Stimulated activated CD4-positive, alpha-beta T cell treated with anti-CD3 and anti-CD28 coated beads, Interleukin-15, amount 100 ng/mL, for 1 hour (primary cell): ENCODE measurements at places on chromosomes 7 and 10.

DNA sequence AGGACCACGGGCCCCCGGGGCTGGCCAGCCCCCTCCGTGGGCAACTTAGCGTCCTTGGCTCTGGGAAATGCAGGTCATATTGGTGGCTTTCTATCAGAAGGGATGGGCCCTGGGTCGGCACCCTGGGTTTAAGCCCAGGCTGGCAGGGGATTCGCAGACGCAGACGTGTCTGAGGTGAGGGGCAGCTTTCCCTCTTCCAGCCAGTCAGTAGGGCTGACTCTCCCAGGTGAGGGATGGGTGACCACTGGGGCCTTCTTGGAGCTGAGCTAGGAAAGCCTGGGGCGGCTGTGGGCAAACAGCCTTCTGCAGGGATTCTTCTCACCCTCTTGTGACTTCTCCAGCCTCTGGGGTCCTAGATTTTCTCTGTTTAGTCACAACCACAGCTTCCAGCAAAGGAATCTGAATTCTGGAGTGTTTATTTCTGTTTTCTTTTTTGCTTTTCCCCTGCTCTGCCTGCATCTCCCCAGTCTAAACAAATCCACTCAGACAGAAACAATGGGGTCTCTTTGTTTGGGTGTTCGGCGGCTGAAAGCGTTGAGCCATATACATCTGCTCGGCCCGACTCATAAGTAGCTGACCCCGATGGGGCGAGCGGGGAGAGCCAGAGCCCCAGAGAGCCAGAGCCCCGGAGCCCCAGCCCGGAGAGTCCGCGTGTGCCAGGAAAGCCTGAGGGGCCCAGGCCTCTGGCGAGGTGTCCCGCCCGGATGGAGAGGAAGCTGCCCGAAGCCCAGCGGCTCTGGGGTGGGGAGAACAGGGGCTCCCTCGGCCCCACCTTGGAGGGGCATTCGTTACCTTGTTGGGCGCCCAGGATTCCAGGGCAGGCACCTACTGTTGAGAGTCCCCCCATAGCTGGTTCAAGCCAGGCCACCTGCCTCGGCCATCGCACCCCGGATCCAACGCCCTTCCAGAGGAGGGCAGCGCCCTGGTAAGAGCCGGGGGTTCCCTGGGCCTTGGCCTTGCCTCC lies 2.0 kb downstream of the MNX1 start:
- no peak for DNase-seq

DNA sequence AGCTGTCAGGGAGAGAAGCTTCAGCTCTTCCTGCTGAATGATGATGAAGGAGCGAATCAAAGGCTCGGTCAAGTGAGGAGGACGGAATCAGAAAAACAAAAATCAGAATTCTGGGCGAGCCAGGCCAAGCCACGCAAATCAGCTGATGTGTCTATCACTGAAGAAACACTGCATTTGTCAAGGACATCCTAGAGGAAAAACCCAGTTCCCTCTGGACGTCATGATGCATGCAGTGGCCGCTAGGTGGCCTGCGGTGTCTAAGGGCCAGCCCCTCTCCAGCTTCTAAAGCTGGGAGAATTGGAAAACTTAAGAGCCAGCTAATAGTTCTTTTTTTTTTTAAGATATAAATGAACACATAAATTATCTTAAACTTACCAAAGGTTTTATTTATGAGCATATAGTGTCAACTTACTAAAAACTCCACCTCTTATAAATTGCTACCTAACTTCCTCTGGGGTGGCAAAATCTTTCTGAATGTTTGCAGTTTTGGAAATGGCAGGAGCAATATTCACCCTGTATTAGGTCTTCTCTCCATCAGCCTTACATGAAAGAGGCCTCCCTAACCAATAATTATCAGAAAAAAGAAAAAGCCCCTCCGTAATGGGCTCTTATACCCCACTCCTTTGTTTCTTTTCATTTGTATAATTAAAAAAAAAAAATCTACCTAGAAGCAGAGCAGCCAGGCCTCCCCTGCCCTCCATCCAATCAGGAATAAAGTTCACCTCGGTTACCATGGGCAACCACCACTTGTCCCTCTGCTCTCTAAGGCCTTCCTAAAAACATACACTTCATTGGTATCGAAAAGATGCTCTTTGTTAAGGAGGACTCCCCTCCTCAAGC lies 186.8 kb downstream of the USP6NL start:
- no peak for DNase-seq

GRCh38 chr10:387909-388660 lies 252.8 kb downstream of the ZMYND11 start:
- DNase-seq = no peak

DNA sequence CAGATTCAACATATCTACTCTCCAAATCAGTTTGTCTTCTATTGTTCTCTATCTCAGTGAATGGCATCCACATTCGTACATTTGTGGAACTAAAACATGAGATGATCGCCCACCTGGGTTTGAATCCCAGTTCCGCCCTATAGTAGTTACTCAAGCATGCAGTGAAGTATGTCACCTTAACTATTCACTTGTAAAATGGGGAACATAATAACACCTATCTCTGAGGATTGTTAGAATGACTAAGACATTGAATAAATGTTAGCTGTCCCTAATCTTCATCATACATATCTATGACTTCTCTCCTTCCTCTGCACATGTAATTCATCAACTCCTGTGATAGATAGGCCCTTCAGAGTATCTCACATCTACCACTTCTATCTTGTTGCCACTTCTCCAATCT lies 24.7 kb downstream of the UBE2D1 start:
- no peak for DNase-seq

- DNase-seq = no peak
Observed at GRCh38 chr7:2726316-2727018, 38.5 kb downstream of the AMZ1 start.

DNA sequence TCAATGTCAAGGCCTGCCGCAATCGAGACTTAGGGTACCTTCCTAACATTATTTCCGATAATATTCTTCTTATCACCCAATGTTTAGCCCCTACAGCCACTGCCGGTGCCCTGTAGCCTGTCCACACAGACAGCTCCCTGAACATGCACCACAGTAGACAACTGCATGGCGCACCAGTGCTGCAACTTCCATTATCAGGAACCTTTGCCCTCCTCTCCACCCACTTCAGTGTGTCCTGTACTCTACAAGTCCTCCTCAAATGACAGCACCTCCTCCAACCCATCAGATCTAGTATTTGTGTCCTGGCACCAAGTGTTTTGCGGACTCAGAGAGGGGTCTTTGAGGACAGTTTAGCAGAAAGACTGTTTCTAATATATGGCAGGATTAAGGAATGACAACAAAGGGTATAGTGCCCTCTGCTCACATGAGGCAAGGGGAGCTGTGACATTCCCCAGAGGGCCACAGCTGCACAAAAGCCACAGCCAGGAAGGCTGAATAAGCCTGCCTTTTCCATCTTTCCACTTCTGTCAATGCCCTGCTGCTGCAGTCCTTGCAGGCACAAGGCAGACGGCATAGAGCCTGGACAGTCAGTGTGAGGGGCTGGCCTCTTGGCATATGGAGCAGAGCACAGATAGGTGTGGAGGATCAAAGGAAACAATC lies 335.4 kb downstream of the PARD3 start:
- no peak for DNase-seq

GRCh38 chr10:55820478-55820877 lies 540.6 kb downstream of the ZWINT start:
- no peak for DNase-seq

DNA sequence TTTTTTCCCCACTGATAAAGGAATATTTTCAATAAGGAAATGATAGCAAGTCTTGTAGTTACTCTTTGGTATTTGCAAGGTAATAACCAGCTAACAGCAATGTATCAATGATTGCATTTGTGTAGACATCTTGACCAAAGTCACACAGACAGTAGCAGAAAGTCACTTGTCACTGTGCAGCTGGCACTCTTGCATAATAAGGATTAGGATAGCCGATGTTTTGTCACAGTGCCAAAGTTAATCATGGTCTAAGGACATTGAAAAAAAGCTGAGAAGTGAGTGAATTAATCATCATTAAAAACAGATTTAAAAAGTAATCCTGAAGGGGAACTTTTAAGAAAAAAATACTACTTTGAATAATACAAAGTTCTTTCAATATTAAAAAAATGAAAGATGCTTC lies 834.3 kb upstream of the C7orf33 start:
- DNase-seq = no peak

- no peak for DNase-seq
Observed at GRCh38 chr7:136677471-136678365, 190.7 kb upstream of the CHRM2 start.

DNA sequence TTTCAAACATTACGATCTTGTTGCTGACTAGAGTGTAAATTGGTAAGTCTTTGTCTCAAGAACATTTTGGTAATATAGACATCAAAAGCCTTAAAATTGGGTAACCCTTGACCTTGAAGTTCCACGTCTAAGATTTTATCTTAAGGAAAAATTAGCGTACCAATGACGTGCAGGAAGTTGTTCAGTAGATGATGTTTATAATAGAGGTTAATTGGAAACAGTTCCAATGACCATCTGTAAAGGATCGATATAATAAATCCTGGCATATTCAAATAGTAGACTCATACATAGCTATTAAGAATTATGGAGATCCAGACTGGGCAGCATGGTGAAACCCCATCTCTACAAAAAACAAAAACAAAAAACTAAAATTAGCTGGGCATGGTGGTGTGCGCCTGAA lies 20.5 kb downstream of the GRK5 start:
- DNase-seq = no peak

- DNase-seq = no peak
Observed at GRCh38 chr7:24769851-24770250, 12.6 kb upstream of the GSDME start.

GRCh38 chr10:112774798-112775197 lies 175.2 kb upstream of the TCF7L2 start:
- no peak for DNase-seq

- DNase-seq = no peak
Observed at GRCh38 chr7:87599336-87599735, 1.3 kb downstream of the ABCB1 start.

DNA sequence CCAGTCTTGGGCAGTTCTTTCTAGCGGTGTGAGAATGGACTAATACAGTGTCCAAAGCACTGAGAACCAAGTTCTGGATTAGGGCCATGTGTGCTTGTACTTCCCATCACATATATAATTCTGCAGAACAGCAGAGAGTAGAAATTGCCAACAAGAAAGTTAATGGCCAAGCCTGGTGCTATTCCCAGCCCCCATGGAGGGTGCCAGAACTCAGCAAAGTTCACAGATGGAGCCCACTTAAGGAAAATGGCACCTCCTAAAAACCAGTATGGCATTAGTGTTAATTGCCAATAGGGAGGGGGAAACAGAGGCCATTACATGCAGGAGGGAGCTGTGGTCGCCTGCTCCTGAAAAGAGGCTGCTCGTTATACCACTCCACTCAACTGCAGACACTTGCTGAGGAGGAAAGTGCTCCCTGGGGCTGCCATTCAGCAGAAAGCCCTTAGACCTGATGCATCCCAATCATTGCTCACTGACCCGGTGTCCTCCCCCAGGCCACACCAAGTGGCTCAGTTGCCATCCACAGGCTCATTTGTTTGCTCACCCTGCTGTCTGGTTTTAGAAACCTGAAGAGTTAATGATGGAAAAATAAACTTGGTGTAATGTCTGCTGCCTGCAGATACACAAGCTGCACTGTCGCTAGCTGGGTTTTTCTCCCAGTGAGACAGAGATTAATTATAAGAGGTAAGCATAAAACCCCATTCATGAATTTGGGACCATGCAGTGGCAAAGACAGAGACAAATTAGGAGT lies 280.6 kb downstream of the GFRA1 start:
- no peak for DNase-seq

- DNase-seq = no peak
Observed at GRCh38 chr10:117419921-117420320, 44.7 kb upstream of the PDZD8 start.

DNA sequence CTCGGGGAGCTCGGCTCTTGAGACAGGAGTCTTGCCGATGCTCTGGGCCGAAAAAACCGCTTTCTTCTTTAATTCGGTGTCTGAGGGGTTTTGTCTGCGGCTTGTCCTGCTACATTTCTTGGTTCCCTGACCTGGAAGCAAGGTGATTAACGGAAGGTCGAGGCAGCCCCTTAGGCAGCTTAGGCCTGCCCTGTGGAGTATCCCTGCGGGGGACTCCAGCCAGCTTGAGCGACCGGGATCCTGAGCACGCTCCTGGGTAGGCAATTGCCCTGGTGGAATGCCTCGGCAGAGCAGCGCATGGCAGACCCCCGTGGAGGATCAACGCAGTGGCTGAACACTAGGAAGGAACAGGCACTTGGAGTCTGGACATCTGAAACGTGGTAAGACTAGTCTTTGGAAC lies 30.5 kb upstream of the GHITM start:
- DNase-seq = no peak

DNA sequence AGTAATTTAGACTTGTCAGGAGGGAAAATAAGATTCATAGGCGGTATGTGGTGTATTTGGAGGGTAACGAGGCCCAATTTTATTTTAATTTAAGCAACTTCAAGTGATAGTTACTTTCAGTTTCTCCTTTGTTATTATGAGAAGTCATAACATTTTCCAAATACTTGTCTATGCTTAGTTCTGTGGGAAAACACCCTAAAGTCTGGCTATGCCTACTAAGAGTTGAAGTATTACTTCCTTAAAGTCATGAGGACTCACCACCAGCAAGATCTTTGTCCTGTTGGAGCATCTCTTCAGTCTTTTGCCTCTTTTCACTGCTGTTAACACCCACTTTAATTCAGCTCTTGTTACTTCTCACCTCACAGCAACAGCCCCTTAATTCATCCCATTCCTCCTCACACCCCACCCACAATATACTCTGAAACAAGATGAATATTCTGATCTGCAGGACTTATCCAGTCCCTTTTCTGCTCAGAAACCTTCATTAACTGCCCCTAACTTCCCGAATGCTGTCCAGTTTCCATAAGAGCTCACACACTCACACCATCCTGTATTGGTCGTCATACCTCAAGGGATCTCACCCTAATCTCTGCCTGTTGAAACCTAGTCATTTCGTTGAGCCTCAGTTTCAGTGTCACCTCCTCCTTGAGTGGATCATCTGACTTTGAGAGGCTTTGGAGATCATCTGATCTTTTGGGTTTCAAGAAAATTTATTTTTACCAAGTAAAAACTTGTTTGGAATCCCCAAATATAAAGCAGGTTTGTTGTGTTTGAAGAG lies 61.3 kb downstream of the DNAH11 start:
- DNase-seq = no peak

DNA sequence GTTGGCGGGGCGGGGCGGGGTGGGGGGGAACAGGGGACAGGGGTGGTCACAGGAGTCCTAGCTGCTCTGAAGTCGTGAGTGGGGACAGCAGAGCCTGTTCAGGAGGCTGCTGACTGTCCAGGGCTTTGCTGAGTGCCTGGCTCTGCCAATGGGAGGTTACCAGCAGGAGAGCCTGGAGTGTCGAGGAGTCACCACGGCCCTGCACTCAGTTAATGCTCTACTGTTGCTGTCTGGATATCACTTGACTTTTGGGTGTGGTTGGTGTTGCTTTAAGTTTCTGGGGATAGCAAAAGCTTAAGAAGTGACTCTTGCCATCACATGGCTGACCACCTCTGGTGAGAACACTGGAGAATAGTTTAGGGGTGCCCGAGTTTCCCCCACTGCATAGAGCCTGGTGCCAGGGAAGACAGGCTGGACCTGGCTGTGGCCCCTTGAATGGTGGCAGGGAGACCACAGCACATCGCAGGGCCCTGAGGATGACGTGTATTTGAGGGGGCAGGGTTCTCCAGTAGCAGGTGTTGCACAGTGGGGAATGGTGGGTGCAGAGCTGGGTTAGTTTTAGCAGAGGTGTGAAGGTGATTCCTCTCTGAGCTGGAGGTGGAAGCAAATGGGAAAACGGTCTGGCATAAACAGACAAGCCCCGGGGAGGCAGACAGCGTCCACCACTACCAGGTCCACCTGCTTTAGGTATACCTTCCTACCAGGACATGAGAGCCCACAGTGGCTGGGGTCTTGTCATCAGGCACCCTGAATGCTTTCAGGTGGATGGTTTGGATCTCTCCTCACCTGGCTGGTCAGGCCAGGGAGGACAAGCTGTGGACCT lies 54.2 kb upstream of the CAMK2B start:
- DNase-seq = no peak

- no peak for DNase-seq
Observed at GRCh38 chr10:62130948-62131347, 137.7 kb downstream of the RTKN2 start.
